Tibial artery (tissue), 4 donors: ENCODE measurements at places on chromosomes 5 and 9.

DNA sequence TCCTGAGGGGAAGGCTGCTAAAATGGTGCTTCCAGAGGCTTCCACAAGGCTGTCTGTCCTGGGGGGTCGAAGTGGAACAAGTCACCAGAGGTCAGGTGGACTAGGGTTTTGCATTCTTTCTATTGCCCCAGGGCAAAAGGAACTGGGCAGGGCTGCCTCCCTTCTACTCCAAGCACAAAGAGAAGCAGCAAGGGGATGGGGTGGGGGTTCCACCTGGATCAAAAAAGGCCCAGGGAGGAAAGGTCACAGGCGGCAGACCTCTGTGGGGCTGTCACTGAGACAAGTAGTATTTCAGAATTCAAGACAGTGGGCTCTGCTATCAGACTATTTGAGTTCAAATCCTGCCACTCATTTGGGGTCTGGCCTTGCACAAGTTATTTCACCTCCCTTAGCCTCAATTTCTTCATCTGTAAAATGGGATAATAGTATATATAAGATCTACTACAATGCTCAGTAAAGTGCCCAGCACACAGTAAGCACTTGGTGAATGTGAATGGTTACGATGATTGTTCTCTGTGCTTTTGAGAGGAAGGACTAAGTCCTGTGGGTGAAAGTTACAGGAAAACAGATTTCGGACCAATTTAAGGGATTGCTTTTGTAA lies 1.9 kb upstream of the ARSI start:
- no peak for DNase-seq

DNA sequence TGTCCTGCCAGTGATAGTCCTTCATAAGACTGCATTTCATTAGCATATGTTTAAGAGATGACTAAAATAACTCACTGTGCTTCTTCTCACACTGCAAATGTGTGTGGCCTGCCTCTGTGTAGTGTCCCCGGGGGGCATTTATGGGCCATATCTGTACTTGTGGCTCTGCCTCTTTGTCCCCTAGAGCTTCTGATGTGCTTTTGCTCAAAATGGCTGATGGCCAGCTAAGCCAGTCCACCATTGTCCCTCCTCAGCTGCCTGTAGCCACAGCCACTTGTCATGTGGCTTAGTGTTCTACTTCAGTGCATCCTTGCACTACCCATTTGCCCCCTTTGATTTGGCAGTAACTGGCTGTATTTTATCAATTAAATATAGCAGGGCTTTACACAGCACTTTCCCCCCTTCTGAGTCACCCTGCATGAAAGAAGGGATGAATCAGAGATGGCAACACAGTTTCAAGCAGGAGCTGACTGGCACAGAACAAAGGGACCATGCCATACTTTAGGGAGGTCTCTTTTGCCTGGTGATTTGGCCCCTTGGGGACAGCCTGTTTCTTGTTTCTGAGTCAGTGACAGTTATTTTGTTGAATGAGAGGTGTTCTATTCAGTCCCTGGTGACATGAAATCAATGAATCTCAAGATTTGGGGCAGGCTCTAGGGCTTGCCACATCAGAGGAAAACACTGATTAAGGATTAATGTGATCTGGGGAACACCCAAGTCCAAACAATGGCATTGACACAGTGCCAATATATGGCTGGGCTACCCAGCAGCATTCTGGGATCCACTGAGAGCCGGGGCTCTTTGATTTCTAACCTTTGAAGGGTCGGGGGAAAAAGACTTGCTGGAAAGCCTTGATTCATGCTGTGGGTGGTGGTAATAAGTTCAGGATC lies 245.5 kb downstream of the SMARCA2 start:
- no peak for DNase-seq

- DNase-seq = no peak
These were observed 59.2 kb downstream of the C9orf50 start for GRCh38 chr9:129561594-129562281.

DNA sequence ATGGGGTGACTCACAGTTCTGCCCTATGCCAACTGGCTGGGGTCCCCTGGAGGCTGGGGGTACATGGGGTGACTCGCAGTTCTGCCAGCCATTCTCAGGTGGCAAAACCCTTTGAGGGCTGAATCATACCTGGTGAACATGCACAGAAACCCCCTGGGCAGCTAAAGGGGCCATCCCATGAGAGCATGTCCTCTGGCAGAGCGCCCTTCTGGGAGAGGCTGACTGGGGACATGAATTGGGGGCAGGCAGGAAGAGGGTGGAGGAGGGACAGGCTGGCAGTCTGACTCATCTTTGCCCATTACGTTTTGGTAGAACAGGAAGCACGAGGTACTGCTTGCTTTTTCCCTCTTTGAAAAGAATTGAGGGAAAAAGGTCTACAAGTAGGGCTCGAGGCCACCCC lies 16.7 kb downstream of the TRAF1 start:
- DNase-seq = no peak

GRCh38 chr9:16743375-16743774 lies 127.1 kb downstream of the BNC2 start:
- no peak for DNase-seq

GRCh38 chr9:32866273-32866672 lies 82.9 kb downstream of the TMEM215 start:
- DNase-seq = no peak

DNA sequence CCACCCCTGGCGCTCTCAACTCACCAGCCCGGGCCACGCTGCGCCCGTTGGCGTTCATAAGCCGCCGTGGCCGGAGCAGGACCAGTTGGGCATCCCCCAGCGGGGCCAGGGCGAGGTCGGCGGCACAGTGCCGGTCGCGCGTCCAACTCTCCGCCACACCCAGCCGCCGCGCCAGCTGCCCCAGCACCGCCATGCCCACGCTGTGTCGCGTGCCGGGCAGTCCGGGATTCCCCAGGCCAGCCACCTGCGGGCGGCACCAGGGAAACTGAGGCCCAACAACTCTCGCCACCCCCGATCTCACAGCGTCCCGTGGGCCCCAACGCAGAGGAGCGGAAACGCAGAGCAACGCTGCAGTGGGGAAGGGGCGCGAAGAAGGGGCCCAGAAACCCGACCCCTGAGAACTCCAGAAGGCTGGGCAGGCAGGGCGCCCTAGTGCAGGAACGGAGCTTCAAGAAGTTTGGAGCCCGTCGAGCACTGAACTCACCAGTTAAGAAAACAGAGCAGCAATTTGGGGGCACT lies 453 bp downstream of the PTRH1 start:
- DNase-seq = no peak

DNA sequence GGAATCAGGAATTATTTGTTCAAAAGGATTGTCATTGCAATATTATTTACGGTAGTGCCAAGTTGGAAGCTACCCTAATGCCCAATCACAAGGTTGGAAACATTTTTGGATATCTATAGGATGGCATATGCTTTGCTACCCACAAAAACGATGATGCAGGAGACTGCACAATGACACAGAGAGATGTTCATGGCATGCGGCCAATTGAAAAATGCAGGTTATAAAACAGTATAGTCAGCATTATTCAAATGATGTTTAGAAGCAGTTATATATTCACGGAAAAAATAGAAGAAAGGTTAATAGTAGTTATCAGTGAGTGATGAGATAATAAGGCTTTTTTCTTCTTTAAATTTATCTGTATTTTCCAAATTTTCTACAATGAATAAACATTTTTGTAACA lies 5.9 kb upstream of the ACSL6 start:
- DNase-seq = no peak

- no peak for DNase-seq
These were observed 178.2 kb upstream of the IRX1 start for GRCh38 chr5:3417376-3417943.

DNA sequence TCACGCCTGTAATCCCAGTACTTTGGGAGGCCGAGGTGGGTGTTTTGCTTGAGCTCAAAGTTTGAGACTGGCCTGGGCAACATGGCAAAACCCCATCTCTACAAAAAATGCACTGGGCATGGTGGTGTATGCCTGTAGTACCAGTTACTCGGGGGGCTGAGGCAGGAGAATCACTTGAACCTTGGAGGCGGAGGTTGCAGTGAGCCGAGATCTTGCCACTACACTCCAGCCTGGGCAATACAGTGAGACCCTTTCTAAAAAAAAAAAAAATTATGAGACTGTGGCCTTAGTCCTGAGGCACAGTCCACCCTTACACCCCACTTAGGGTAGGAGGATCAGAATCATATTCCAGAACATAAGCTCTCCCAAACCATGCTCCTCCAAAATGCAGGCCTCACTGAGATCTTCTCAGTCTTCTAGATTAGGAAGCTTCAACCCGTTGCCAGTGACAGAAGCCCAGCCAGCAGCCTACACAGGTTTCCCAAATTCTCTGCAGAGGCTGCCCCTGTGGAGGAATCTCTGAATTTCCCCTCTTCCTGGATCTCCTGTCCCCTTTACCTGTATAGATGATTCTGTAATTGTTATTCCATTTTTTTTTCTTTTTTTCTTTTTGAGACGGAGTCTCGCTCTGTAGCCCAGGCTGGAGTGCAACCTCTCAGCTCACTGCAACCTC lies 77.3 kb downstream of the BASP1 start:
- no peak for DNase-seq

GRCh38 chr5:15014809-15015208 lies 143.2 kb upstream of the ANKH start:
- no peak for DNase-seq

GRCh38 chr5:51691538-51692079 lies 308.4 kb downstream of the ISL1 start:
- no peak for DNase-seq

GRCh38 chr5:96857924-96858323 lies 18.4 kb upstream of the ERAP2 start:
- DNase-seq = no peak

GRCh38 chr9:92631452-92632343 lies 38.2 kb downstream of the IPPK start:
- no peak for DNase-seq

- no peak for DNase-seq
These were observed 159.3 kb downstream of the DMAC1 start for GRCh38 chr9:7640231-7640630.

- no peak for DNase-seq
These were observed 78.6 kb downstream of the ANXA1 start for GRCh38 chr9:73230251-73230650.

GRCh38 chr5:158860706-158861105 lies 239.0 kb downstream of the EBF1 start:
- DNase-seq = no peak

- DNase-seq = no peak
These were observed 31.6 kb downstream of the IER5L start for GRCh38 chr9:129146441-129146941.

DNA sequence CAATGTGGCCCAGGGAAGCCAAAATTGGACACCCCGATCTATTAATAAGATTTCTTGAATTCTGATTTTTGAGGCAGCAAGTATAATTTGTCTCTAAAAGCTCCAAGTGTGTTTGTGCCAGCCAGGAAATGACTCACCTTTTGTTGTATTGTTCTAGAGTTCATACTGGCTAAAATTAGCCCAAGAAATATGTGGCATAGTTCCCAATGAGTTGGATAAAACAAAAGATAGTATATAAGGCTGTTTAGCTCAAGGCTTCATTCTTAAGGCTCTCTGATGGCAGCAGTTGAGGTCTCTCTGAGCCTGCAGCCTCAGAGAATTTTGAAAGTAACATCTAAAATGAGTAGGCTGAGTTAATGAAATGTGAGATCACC lies 21.6 kb downstream of the HMGXB3 start:
- DNase-seq = no peak

GRCh38 chr9:129936222-129936621 lies 101.0 kb downstream of the USP20 start:
- DNase-seq = no peak

GRCh38 chr9:16044579-16044881 lies 491.7 kb downstream of the CCDC171 start:
- DNase-seq = no peak

GRCh38 chr9:70421272-70422180 lies 7.1 kb upstream of the KLF9 start:
- peak; percentile 75 for DNase-seq

GRCh38 chr5:175216991-175217390 lies 227.0 kb downstream of the DRD1 start:
- peak; percentile 87 for DNase-seq

- no peak for DNase-seq
These were observed 85.5 kb upstream of the MYO10 start for GRCh38 chr5:17021602-17021932.

GRCh38 chr5:154648706-154649105 lies 106.5 kb upstream of the LARP1 start:
- DNase-seq = no peak
